GM23338 (cell line): ENCODE measurements at places on chromosomes 3 and 15. TPM values are rescaled to one million over a fixed set of nuclear protein-coding genes. Genes with fewer than 3 reads are reported as not detected.
A peak's percentile ranks its signal among the peaks of the same experiment; 100 is the strongest.

- DNase-seq: no peak
These were observed 19.3 kb upstream of the NRROS start for GRCh38 chr3:196620161-196620604.

The LYSMD4 gene
- 20.9 and 23.8 TPM in 2 replicates for total RNA-seq

- peak; percentile 22 for DNase-seq
These were observed 71.6 kb downstream of the KAT2B start for GRCh38 chr3:20111836-20112235.

DNA sequence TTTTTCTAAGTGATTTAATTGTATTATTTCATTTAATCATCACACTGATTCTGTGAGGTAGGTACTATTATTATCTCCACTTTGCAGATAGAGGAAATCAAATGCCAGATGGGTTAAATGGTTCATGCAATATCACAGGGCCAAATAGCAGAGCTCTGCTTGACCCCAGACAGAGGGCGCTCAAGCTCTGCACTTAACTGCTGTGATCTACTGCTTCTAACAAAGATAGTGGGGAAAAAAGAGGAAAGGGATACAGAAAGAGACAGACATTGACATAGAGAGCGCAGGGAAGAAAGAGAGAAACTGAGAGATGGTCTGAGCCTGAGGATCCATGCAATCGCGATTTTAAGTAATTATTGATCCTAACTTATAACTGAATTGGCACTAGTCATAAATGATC, 279.1 kb upstream of the THRB start:
- peak; percentile 92 for DNase-seq

The IL5RA gene
- 0.31 TPM in 1 of 2 replicates, not detected in the other for total RNA-seq

The SEMA6D gene
- 0.97 and 4.0 TPM in 2 replicates for total RNA-seq

- no peak for DNase-seq
These were observed 7.0 kb downstream of the WWTR1 start for GRCh38 chr3:149650828-149651227.

- peak; percentile 69 for DNase-seq
These were observed 191.9 kb downstream of the STT3B start for GRCh38 chr3:31724651-31725050.

The RSRC1 gene
- 22.8 and 32.5 TPM in 2 replicates for total RNA-seq

DNA sequence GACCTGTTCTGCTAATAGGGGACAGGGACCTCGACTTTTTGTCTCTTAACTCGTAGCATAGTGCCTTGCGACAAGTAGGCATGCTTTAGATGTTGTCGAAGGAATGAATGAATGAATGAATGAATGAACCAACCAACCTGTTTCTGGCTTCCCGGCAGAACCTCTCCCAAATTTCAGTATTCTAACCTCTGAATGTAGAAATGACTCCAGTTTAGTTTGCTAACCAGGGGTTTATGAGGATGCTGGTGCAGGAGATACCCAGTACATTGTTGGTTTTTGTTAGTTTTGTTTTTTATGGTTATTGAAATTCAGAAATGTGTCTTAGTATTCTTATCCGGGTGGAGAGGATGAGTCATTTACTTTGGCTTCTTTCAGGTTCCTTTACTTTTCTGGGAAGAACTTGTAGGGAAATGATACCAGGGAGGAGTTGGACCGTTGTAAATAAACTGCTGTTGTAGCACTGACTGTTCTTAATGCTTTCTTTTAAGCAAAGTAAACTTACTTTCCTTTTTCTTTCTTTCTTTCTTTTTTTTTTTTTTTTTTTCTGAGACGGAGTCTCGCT, 29.6 kb upstream of the EHHADH start:
- no peak for DNase-seq

DNA sequence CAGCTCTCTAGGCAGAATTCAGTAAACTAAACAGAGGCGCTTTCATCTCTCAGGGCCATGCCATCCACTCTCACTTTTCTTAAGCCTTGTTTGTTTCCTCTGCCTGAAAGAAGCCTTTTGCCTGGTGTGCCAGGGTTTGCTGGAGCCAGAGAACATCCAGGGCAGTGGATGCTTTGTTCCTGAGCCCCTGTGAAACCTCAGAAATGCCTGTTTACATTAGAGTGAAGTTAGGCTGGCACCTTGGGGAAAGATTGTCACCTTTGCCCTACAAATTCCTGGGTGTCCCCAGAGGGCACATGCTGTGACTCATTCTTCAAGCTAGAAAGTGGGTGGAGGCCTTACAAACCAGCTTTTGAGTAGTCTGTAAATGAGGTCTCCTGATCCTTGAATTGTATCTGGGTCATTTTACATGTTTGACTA, 10.7 kb upstream of the TRAK1 start:
- no peak for DNase-seq

GRCh38 chr15:96720656-96721055, 390.2 kb downstream of the NR2F2 start:
- DNase-seq: no peak

DNA sequence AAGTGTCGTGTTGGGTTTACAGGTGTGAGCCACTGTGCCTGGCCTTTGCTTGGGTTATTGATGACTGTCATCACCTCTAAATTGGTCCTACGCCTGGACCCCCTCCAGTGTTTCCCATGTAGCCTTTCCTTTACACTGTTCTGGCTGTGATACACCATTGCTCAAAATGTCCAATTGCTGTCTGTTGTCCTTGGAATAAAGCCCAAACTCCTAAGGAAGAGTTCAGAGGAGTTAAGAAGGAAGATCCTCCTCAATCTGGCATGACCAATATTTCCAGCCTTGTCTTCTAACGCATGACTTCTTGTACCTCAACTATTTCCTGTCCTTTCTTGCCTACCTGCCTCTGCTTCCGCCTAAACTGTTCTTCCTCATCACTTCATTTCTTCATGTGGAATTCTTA, 113.1 kb downstream of the POLR2M start:
- no peak for DNase-seq

- no peak for DNase-seq
These were observed 202.5 kb upstream of the PDZRN3 start for GRCh38 chr3:73827204-73827603.

GRCh38 chr3:132595014-132595413, 2.1 kb upstream of the ACKR4 start:
- DNase-seq: peak; percentile 55

GRCh38 chr3:171526146-171526545, 65.9 kb upstream of the TNIK start:
- DNase-seq: no peak

DNA sequence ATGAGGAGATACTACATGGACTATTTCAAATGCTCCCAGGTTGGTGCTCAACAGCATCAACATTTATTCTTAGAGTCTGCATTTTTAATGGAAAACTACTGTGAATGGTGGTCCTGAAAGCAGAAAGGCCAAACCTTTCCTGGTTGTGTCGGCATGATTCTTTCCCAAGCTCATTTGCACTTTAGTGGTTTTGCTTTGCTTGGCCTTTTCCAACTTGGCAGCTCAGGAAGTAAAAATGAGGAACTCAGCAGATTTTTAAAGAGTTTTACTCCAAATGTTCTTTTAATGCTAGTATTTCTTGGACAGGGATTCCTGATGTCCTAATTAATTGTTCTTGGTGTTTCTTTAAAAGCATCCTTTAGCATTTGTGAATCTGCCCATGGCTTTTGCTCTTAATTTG, 197.4 kb downstream of the SLC9A9 start:
- DNase-seq: no peak

GRCh38 chr15:89128320-89129122, 40.3 kb downstream of the ABHD2 start:
- no peak for DNase-seq

DNA sequence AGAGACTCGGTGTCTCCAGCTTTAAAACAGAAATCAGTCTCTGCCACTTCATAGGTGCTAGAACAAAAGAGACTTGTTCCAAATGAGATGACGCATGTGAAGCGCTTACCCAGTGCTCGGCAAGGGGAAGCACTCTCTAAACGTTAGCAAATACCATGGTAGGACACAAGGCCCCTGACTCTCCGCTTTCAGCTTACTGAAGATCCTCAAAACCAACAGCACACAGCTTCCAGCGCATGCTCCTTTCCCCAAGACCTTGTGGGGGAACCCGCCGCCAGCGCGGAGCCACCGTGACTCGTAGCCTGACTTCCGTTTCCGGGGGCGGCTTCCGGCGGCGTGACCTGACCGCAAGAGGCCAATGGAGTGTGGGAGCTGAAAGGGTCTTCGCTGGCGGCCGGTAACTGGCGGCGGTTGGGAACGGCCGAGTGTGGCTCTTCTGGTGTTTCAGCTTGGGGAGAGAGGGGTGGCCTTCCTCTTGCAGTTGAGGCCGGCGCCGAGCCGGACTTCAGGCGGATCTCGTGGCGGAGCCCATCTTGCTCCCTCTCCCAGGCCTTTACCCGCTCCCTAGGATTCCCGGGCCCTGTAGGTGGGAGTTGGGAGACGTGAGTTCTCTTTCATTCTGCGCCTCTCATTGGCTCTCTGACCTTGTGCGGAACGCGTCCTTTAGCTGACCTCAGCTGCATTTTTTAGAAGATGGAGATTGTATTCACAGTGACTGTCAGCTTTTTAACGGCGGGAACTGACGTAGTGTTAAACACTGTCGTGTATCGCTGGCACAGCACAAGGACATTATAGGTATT, at the start of gene THUMPD3:
Gene THUMPD3 (plus strand): TSS at position 324 of the 800 bp plus-strand sequence. CDS start 2,015 bp downstream, outside the sequence.
- peak; percentile 95 for DNase-seq

The ALDH1L1 gene
- total RNA-seq: 0.82 and 1.3 TPM in 2 replicates

DNA sequence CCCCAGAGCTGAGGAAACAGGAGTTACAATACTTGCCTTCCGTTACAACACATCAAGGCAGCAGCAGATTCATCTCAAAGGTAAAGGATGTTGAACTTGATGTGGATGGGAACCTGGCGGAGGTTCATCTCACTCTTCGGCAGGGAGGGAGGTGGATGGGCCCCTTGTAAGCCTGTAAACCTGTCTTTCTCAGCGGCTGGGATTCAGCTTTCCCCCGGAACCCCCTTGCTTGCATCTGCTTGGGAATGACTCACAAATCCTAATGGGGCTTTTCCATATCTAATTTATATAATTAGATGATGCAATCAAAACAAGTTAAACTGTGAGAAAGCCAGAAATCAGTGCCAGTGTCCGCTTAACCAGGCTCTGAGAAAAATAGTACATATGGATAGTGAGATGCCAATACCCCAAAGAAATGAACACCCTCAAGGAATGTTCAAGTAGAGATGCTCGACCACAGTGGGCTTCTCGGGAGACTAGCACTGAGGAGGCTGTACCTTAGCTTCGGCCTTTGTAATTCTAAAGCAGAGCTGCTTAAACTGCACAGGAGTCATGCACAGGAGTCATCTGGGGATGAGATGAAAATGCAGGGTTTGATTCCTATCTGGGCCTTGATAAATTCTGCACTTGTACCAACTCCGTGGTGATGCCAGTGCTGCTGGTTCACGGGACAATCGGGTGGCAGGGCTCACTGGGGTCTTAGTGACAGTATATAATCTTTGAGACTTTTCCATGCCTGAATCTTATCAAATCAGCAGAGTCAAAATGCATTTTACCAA, 2.2 kb upstream of the FAM240A start:
- DNase-seq: no peak

DNA sequence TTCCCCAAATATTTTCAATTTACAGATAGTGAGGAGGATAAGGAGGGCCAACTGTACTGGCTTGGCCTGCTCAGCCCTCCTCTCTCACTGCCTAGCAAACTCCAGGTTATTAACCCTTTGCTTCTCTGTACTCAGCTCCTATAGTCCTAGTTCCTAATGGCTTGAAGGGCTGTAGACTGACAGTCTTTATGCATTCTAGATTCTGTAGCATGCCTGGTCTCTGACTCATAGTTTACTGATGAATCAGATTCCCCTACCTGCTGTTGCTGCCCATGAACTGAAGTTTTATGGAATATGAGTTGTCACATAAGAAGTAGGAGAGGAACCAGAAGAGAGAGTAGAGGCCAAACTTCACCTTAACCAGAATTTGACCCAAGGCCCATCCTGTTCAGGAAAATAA, 27.1 kb upstream of the MAP3K13 start:
- no peak for DNase-seq

DNA sequence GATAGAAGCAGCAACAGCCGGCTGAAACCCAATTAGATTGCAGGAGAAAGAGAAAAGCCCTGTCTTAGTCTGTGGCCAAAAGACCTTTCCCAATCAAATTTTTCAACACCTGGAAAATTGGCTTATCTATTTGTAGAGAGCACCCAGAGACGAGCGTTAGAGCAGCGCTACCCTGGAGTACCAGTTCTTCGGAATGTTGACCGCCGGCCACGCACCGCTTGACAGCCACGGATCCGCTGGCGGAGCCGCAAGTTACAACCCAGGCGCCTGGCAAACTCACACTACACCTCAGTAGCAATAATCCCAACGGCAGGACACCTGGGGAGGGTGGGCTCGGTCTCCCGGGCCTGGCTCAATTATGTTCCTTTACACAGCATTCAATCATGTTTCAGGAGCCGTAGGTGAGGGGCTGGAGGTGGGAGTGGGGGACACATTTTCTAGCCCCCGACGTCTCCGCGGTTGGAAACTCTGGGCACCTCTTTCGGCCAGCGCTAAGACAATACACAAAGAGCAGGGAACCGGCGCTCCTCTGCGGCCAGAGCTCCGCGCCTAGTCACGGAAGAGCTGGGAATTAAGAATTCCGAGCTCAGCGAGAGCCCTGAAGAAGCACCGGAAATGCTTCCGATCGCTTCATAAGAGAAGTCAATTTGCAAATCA, 1.2 kb downstream of the MB21D2 start:
- peak; percentile 93 for DNase-seq

DNA sequence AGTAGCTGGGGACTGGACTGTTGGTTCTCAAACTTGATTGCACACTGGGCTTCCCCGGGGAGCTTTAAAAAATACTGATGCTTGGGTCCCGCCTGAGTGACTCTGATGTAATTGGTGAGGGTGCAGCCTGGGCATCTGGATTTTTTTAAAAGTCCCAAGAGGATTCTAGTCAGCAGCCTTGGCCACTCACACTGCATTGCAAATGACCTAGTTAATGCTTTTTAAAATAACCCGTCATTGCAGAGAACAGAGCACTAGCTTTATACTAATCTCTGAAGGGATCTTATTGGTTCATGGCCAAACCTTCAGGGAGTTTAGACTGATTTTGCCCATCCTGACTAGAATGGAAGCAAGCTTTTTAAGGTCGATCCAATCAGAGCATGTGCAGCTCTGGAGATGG, 310.6 kb upstream of the PROK2 start:
- DNase-seq: no peak

DNA sequence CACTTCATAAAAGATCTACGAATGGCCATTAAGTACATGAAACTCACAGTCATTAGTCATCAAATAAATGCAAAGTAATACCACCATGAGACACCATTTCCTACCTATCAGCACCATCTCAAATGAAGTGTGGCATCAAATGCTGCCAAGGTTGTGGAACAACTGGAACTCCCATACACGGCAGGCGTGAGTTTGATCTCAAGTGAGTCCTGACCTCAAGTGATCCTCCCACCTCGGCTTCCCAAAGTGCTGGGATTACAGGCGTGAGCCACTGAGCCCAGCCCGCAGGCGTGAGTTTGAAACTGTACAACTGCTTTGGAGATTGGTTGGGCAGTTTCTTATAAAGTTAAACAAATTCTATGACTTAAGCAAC, 28.8 kb upstream of the HDAC11 start:
- DNase-seq: no peak
